GOT3 (cell line): ENCODE measurements at places on chromosomes 13 and 19.

DNA sequence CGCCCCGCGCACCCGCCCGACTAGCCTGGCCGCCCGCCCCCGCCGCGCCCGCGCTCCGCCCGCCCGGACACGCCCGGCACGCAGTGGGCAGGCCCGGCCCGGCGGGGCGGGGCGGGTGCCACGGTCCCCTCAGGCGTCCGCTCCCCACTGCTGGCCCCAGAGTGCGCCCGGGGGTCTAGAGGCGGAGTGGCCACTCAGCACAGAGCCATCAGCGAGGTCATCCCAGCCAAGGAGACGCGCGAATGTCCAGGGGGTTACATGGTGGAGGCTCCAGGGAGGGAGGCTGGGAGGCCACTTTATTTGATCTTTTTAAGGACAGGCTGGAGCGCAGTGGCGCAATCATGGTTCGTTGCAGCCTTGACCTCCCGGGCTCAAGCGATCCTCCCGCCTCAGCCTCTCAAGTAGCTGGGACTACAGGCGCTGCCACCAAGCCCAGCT lies 236 bp upstream of the TINCR start:
- no peak for DNase-seq

DNA sequence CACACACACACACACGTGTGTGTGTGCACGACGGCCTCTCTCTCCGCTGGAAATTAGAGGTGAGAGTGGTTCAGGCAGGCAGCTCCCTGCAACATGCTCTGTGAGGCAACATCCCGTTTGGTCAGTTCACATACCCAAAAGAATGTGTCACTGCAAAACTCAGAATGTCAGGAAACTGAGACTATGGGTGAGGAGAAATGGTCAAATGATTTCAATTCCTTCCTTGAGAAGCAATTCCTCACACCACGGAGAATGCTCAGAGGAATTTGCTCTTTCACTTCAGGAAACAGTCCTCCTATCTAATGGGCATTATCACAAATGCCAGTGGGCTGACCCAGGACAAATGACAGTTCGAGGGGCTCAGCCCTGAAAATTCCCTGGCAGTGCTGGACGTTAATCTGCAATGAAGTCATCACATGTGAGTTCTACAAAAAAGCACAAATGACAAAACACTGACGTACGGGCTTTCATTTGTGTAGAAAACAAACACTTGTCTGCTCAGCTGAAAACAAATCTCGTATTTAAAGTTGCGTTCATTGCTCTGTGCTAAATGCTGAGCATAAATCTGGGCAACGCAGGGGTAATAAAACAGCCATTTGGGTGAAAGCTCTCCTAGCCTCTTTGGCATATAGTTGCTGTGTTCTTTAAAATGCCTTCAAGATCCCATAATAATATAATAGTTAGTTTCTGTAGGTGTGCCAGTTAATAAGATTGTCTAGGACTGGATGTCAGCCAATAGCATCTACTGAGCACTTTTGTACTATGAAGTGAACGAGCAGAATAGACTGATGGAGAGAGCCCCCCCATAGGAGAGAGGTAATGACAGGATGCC lies 18.6 kb upstream of the LATS2 start:
- no peak for DNase-seq

DNA sequence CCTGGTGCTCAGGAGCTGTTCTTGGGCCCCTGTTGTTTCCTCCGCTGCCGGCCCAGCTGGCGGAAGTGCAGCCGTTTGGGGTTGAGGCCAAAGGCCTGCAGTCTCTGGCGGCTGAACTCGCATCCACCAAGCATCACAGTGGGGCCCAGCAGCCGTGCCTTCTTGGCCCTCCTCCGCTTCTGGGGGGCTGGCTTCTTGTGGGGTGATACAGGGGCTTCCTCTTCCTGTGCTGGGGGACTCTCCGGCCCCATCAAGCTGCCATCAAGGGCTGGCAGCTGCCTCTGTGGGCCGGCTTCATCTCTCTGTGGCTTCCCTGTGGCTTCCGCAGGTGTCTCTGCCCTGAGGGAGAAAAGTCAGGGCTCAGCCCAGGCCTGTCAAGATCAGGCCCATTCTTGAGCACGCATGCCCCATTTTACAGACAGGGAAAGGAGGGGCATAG lies 10.3 kb downstream of the ATG4D start:
- no peak for DNase-seq

DNA sequence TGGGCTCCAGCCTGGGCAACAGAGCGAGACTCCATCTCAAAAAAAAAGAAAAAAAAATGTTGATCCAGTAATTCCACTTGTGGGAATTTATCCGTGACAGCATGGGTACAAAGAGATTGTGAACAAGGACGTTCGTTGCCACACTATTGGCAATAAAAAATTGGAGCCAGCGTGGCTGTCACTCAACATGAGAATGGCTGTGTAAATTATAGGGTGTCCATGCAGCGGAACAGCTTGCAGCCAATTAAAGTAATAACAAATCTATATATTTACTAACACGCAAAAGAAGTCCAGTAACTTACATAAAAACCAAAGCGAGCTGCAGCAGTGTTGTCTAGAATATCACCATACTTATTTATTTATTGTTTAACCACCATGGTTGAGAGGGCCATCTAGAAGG lies 19.3 kb downstream of the DPF1 start:
- DNase-seq: no peak

- DNase-seq: no peak
These were observed 583.1 kb downstream of the EFNB2 start for GRCh38 chr13:105952233-105952972.

DNA sequence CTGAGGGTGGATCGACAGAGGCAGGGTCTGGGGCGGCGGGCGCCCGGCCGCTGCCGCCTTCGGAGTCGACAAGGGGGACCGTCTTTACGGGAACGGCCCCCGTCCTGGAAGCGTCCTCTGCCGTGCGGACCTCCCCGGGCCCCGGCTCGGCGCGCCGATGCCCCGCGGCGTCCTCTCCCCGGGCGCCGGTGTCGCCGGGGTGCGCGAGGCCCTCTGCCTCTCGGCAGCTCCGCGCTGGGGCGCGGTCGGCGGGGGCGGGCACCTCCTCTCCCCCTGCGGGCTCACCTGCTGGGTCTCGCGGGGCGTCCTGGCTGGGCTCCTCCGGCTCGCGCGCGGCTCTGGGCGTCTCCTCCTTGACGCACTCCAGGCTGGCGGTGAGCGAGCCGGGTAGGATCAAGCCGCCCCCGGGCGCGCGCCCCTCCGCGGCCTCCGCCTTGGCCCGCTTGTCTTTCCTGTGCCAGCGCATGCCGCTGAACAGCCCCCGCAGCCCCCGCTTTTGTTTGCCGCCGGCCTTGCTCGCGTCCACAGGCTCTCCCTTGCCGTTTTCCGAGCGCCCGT lies 1.5 kb downstream of the AMER2 start:
- no peak for DNase-seq

DNA sequence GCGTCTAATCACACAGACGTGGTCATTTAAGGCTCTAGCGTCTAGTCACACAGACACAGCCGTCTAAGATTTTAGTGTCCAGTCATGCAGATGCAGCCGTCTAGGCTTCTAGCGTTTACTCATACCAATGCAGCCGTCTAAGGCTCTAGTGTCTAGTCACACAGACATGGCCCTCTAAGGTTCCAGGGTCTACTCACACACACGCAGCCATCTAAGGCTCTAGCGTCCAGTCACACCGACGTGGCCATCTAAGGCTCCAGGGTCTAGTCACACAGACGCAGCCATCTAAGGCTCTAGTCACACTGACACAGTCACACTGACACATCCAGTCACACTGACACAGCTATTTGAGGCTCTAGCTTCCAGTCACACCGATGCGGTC lies 55.7 kb downstream of the KLF2 start:
- no peak for DNase-seq

GRCh38 chr13:39779337-39780265 lies 124.1 kb downstream of the COG6 start:
- DNase-seq: no peak

DNA sequence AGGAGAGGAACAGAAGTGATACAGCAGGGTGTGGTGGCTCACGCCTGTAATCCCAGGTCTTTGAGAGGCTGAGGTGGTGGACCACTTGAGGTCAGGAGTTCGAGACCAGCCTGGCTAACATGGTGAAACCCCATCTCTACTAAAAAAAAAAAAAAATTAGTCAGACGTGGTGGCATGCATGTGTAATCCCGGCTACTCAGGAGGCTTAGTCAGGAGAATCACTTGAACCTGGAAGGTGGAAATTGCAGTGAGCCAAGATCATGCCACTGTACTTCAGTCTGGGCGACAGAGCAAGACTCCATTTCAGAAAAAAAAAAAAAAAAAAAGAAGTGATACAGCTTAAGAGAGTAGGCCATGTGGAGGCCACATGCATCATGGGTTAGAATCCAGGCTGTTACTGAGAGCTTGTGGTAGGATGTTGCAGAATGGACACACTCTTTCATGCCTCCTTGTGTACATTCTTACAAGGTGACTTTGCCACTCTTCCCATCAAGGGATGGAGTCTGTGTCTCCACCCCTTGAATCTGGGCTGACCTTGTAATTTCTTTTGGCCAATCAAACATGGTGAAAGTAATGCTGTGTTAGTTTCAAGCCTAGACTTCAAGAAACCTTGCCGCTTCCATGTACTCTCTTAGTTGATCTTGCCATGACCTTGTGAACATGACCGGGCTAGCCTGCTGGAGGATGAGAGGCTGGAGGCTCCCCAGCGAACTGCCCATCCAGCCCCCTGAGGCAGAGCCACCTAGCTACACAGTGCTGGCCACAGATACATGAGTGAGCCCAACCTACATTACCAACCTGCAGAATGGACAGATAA lies 12.3 kb downstream of the FAM187B start:
- no peak for DNase-seq

- no peak for DNase-seq
These were observed 3.3 kb upstream of the GPR183 start for GRCh38 chr13:99310382-99311031.

DNA sequence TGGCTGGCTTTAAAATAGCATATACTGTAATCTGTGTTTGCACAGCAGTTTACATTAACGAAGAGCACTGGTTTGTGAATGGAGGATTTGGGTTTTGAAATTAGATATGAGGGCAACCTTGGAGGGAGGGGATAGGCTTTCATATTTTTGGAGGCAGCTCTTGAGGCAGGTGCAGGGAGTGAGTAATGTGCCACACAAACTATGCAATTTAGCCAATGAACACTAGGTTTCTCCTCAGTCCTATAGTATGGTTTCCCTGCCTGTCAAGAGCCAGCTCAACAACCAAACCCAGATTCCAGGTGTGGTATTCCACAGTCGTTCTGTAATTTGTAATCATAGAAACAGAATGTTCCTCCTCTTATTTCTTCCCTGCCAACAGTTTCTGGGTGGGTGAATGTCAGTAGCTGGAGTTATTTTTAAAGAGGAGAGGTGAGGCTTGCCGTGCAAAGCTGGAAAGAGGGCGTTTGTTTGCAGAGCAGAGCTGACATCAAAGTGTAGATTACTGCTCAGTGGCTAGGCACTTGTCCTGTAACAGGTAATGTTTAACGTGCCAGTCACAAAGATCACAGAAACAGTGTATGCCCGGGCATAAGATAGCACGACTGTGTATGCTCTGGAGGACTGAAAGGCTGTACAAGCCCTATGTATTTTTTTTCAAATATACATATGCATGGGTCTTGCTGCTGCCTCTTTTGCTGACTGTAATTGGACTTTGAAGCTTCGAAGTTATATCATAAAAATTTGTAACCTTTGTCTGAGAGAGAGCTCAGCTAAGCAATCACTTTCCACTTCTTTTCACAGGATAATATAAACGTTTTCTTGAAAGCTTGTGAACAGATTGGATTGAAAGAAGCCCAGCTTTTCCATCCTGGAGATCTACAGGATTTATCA lies 124.2 kb downstream of the LMO7 start:
- DNase-seq: no peak

GRCh38 chr13:46953331-46953730 lies 56.5 kb upstream of the HTR2A start:
- DNase-seq: no peak
